ENCODE measurements at places on chromosomes 4 and X.

DNA sequence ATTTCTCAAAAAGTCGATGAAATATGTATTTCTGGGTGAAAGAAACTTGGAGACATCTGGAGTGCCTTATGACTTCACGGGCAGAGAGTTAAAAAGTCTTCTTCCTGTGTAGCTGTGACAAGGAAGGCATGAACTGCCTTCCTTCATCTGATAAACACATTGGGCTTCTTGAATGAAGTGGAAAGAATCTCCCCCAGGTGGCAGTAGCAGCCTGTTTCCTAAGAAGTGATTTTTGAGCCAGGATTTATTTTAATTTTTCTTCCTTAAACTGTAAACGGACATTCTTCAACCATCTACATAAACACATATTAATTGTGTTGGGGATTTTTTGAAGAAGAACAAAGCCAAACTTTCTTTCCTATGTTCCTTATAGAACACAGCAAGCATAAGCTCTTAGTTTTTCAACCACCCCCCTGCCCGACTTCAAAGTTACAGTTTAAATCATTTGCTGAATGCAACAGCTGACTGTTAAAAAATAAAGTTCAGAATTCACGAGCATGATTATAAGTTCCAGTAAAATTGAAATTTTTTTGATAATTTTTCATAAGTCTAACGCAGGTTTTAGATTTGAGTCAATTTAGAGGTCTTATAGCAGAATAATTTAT lies 980 bp upstream of the GIMD1 start:
- DNase-seq, result no peak

GRCh38 chr4:185134307-185134869 lies 8.7 kb upstream of the SLC25A4 start:
- no peak for DNase-seq

GRCh38 chr4:95249426-95250021 lies 299.2 kb downstream of the UNC5C start:
- no peak for DNase-seq

GRCh38 chr4:3530051-3530450 lies 2.2 kb downstream of the LRPAP1 start:
- DNase-seq, result no peak

DNA sequence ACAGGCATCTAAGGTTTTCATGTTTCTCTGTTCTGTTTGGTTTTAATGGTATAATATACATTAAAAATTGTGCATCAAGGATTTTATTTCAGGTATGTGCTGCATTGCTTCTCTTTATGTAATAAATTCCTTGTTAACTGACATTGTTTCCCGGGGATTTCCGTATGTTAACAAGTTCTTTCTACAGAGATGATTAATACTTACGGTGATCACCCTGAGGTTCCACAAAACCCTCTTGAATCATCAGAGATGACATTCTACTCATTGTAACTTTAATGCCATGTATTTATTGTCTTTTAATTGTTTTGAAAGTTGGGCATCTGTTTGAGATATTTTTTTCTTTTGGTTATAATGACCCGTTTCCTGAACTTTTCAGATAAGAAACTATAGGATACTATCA lies 37.5 kb downstream of the ARHGAP10 start:
- no peak for DNase-seq

DNA sequence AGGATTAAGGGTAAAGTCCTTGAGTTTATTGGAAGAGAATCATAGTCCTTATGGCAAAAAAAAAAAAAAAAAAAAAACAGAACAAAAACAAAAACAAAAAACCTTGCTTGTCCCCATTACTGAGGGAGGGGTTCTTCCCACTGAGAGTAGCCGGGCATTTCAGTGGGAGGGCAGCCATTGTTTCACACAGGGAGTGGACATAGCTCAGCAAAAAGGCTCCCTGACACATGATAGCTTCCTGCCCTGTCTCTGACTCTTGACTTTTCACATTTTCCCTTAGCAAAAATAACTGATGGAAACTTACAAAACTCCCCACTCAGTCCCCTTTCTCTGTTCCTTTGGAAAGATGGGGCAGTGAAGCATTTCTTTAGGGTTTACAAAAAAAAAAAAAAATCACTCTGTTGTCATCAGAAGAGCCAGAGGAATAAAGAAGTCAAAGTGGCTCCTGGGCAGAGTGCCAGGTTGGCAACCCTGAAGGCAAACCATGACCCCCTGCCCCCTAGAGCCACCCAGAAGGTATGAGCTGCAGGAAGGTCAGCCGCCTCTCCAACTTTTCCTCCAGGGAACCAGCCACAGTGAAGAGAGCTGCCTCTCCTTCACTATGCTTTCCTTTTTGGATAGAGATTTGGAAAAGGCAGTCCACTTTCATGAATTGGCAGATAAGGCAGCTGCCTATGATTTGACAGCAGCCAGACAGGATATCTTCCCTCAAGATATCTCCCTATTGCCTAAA lies 170.6 kb downstream of the KDR start:
- no peak for DNase-seq

GRCh38 chr4:158209825-158210807 lies at the start of gene TMEM144:
Gene TMEM144 (plus strand): TSS chr4:158210486. CDS start chr4:158212668, 2,182 bp downstream.
- peak; percentile 94 for DNase-seq

- no peak for DNase-seq
These were observed 3.4 kb upstream of the S100G start for GRCh38 chrX:16646366-16647138.

GRCh38 chrX:30060718-30061117 lies 154.6 kb upstream of the MAGEB2 start:
- peak; percentile 1 for DNase-seq

GRCh38 chr4:82268050-82268825 lies 105.6 kb downstream of the HNRNPD start:
- peak; percentile 55 for DNase-seq

- no peak for DNase-seq
These were observed 43.0 kb downstream of the CCDC158 start for GRCh38 chr4:76377911-76378310.

GRCh38 chr4:4969298-4969697 lies 50.0 kb downstream of the CYTL1 start:
- no peak for DNase-seq

DNA sequence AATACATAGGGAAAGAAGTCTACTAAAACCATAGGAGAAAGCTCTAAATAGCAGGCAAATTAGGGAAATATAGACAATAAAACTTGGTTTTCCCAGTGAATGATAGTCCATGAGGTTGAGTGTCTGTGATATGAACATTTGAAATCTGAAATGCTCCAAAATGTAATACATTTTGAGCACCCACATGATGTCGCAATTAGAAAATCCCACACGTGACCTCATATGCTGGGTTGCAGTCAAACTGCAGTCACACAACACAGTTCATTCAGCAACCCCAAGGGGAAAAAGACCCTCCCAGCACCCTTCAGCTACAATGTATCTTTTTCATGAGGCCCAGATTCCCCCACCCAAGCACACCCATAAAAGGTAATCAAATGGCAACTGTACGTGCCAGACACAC lies 155.6 kb downstream of the BTC start:
- no peak for DNase-seq

DNA sequence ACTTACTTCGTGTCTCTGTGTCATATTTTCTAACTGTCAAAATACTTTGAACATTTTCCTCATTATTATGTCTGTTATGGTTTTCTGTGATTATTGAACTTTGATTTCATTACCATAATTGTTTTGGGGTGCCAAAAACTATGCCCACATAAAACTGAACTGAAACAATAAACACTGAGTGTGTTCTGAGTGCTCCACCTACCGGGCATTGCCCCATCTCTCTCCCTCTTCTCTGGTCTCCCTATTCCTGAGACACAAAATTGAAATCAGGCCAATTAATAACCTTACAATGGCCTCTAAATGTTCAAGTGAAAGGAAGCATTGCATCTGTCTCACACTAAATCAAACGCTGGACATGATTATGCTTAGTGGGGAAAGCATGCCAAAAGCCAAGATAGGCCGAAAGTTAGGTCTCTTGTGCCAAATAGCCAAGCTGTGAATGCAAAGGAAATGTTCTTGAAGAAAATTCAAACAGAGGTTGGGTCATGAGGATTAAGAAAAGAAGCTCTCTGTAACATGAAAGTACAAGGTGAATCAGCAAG lies 972.3 kb downstream of the PCDH7 start:
- DNase-seq, result no peak

- no peak for DNase-seq
These were observed 23.8 kb downstream of the CENPC start for GRCh38 chr4:67521506-67521905.

DNA sequence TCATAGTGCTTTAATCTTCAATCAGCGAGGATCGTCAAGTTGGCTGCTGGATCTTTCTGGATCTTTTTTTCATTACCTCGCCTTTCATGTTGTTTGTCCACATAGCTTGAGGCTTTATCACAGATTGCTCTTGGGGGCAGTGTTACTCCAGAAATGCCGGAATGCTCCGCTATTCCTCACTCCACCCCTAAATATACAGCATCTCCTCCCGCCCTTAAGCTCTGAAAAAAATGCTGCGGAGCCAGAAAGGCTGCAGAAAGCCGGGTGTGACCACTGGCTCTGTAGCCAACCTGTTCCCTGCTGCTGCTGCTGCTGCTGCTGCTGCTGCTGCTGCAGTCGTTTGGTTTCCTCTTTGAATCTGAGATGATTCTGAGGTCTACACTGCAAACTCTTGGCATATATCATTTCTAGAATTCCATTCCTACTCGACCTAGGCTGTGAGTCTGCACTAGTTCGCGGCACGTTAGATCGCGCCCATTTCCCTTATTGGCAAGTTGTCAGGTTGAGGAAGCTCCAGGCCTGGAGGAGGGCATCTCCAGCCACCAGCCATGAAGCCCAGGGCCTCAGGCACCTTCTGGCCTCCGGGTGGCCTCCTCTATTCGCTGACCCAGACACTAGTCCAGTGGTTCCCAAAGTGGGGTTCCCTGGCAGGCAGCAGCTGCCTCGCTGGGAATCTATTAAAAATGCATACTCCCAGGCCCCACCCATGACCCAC lies 34.2 kb downstream of the WDR13 start:
- no peak for DNase-seq

DNA sequence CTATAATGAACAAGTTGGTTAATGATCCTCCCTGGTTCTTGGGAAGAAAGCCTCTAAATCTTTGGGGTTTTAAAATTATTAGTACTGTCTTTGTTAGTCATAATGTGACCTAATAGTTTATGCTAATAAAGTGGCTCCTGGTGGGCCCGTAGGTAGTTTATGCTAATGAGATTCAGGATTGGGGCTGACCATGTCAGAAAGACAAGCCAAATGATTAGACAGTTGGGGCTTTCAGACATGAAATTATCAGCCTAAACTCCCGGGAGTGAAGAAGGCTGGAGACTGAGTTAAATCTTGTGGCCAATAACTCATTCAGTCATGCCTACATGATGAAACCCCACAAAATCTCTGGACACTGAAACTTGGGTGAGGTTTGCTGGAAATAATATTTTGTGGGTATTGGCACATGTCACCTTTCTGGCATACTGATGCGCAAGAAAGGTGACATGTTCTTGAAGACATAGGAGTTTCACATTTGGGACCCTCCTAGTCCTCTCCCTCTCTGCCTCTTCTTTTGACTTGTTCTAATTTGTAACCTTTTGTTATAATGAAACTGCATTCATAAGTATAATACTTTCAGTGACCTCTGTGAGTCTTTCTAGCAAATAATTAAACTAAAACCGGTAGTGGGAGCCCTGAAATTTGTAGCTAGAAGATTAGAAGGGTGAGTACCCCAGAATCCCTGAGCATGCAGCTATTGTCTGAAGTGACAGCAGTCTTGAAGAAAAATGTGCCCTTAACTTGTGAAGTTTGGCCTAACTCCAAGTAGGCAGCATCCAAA lies 196.8 kb upstream of the FSTL5 start:
- DNase-seq, result no peak

- DNase-seq, result no peak
These were observed 133.3 kb upstream of the ZIC3 start for GRCh38 chrX:137432609-137433008.

GRCh38 chr4:32022071-32022470 lies 1301.9 kb downstream of the PCDH7 start:
- DNase-seq, result no peak

DNA sequence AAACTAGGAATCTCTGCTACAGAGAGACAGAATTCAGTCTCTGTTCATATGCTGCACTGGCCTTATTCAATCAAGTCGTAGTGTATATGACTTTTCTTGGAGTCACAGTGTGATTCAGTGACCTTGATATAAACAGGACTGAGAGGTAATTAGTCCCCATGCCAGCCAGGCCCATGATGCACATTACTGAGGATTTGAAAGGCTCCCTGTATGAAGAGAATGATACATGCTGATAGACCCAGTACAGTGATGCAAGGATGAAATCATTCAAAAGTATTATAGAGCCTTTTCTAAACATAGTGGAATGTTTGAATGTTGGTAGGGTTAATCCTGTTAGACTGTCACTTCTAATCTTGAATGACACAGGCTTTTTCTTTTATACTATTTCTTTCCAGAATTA lies 34.1 kb downstream of the ANXA3 start:
- no peak for DNase-seq

DNA sequence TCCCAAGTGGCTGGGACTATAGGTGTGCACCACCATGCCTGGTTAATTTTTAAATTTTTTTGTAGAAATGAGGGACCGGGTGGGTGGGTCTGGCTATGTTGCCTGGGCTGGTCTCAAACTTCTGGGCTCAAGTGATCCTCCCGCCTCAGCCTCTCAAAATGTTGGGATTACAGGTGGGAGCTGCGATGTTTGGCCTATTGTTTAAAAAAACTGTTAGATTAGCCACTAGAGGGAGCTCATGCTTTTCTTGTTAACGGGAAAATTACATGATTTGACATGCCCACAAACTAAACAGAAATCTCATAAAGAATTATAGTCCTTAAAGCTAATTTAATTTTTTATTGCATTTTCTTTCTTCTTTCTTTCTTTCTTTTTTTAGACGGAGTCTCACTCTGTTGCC lies 5.0 kb upstream of the SDAD1 start:
- no peak for DNase-seq

- DNase-seq, result no peak
These were observed 3.0 kb downstream of the PDE6B start for GRCh38 chr4:628311-628741.

DNA sequence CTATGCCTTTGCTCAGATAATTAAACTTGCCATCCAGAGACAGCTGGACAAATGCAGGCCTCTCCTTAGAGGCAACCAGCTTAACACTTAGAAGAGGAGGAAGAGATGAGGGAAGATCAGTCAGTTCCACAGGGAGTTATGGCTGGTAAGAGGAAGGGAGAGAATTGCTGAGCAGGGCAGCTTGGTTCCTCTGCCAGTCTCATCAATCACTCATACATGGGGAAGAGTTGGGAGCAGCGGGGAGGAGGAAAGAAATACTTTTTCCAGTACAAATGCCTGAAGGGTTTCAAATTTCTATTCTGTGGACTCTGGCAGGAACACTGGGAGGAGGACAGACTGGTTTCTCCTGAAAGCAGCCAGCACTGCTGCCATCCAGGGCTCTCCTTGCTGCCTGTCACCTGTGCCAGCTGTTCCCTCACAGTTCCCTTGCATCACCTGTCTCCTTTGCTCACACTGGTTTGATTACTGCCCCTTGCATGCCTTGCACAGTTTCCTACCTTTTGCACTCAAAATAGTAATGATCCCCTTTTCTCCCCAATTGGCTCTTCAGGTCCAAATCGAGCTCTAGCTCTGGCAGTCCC lies 59.5 kb downstream of the PGRMC2 start:
- DNase-seq, result no peak

GRCh38 chrX:542179-542578 lies 88.4 kb upstream of the SHOX start:
- DNase-seq, result no peak

GRCh38 chrX:147736045-147736444 lies 175.7 kb upstream of the FMR1 start:
- no peak for DNase-seq
